GM06990 (cell line): ENCODE measurements at places on chromosomes 6 and 20.
A peak's percentile ranks its signal among the peaks of the same experiment; 100 is the strongest.

GRCh38 chr6:97666889-97667288 lies 383.9 kb upstream of the MMS22L start:
- DNase-seq, result peak; percentile 15

GRCh38 chr6:16669227-16669626 lies 92.0 kb downstream of the ATXN1 start:
- peak; percentile 48 for DNase-seq

GRCh38 chr6:90537027-90537426 lies 49.8 kb downstream of the MAP3K7 start:
- no peak for DNase-seq

DNA sequence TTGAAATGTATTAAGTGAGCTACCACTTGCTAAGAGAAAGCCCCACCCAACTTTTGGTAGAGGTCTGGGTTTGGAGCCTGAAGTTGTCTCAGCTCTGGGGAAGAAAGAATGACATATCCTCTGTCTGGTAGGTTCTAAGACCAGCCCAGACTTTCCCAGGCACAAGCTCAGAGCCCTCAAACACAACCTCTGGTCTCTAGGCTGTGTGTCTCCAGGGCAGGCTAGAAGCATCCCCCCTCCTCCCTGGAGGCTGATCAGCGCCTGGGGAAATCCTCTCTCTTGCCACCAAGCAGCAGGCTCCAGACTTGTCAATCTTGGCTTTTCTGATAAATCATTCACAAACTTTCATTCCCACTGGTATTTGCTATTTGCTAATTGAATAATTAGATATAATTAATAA lies 226.5 kb upstream of the CST7 start:
- no peak for DNase-seq

- no peak for DNase-seq
Measured at GRCh38 chr6:157982563-157983405, 1.1 kb downstream of the SYNJ2 start.
